ENCODE measurements at places on chromosomes 12 and 14.

- DNase-seq, result no peak
Measured at GRCh38 chr14:24834956-24835355, 201.0 kb upstream of the GZMB start.

GRCh38 chr12:104002686-104003085 lies 37.0 kb downstream of the TDG start:
- DNase-seq, result no peak

- DNase-seq, result no peak
Measured at GRCh38 chr14:96938946-96939345, 141.8 kb downstream of the VRK1 start.

DNA sequence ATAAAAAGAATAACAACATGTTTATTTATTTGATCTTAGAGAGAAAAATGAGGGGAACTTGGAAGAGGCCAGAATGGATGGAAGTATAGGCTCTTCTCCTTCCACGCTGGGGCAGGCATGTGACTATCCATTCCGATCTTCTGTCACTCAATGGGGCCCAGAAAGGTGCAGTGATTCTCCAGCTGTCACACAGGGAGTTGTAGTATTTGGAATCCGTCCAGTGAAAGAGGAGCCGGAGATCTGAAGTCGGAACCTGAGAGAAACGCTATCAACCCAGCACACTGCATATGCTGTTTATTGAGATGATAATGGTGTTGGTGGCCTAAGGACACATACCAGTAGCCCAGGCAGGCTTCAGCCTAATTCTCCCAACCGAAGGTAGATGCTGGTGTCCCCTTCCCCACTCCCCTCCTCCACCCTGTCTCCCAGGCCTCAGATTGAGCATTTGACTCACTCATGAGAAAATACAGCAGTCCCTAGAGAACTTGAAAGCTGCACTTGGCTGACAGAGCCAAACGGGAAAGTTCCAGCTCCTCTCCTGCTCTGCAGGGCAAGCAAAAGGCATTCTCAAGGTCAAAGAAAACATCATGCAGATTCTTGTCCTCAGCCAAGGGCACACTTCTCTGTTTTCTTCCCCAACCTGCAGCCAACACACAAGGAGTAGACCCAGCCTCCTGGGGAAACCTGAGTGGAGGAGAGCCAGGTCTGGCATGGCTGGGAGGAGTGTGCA lies 100.4 kb downstream of the IRF2BPL start:
- DNase-seq, result no peak

DNA sequence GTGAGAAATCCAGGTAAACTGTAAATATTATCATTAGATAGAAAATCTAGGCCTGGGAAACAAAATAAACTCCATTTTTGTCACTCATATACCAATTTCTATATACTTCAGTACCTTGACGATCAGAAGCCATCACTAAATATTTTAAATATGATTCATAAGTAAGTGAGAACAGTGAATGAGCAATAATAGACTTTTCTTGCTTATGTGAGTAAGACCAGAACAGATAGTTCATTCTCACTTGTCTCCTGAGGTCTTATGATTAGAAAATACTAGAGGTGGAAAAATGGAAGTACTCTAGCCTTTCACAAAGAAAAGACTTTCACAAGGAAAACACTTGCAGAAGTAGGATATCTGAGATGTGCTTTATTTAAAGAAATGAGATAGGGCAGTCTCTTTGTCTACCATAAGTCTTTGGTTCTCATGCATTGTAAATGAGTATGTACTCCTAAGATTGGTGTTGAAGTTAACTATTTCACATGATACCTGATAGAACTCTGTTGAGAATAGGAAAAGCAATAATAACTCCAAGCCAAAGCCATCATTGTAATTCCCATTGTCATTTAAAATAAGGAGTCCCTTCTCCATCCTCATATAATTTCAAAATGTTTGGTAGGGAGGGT lies 10.1 kb upstream of the SMCO3 start:
- no peak for DNase-seq

DNA sequence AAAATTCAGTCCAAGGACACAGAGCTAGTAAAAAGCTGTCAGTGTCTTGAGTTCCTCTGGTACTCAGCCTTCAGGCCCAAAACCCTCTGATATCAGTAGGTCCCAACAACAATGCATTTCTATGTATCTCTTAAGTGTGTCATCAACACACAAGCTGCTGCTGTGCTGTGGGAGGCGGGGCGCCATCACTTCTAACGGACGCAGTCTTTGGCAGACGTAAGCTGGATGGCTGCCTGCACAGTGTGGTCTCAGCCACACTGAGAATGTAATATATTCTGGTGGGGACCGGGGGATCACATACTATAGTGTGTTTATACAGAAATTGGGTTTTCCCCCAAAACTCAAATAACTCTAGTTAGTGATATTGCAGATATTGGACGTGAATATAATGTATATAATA lies 123.9 kb downstream of the SUDS3 start:
- no peak for DNase-seq

GRCh38 chr14:104746071-104746545 lies 6.8 kb upstream of the SIVA1 start:
- DNase-seq, result peak; percentile 47

- no peak for DNase-seq
Measured at GRCh38 chr12:131559517-131560516, 151.1 kb upstream of the SFSWAP start.

DNA sequence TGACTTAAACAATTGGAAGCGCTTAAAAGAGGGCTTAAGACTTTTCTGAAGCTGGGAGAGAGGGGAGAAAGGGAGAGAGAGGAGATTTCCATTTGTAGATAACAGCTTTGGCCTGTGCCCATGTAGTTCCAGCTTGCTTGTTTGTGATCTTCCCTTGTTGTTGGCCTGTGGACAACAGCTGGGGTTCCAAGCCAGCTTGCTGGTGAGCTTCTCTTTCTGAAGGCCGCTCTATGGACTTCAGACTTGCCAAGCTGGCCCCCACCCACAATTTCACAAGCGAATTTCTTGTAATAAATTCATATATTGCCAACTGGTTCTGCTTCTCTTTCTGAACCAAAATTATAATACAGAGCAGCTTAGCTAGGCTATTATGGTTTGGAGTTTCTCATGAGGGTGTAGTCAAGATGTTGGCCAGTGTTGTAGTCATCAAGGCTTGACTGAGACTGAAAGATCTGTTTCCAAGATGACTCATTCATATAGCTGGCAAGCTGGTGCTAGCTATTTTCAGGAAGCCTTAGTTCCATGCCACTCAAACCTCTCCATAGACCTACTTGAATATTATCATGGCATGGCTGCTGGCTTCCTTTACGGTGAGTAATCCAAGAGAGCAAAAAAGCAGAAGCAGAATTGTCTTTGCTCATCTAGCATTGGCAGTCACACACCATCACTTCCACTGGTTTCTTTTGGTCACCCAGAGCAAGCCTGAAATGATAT lies 89.4 kb downstream of the ATP23 start:
- DNase-seq, result no peak

DNA sequence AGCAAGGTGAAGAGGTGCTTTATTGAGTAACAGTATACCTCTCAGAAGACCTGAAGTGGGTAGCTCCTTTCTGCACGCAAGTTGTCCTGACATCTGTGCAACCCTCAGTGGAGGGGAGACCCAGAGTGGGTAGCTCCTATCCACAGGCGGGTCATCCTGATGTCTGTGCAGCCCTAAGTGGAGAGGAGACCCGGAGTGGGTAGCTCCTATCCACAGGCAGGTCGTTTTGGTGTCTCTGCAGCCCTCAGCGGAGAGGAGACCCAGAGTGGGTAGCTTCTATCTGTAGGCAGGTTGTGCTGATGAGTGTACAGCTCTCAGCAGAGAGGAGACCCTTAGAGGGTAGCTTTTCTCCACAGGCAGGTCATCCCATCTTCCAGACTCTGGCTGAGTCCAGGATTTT lies 45.1 kb upstream of the PRPF39 start:
- DNase-seq, result no peak

DNA sequence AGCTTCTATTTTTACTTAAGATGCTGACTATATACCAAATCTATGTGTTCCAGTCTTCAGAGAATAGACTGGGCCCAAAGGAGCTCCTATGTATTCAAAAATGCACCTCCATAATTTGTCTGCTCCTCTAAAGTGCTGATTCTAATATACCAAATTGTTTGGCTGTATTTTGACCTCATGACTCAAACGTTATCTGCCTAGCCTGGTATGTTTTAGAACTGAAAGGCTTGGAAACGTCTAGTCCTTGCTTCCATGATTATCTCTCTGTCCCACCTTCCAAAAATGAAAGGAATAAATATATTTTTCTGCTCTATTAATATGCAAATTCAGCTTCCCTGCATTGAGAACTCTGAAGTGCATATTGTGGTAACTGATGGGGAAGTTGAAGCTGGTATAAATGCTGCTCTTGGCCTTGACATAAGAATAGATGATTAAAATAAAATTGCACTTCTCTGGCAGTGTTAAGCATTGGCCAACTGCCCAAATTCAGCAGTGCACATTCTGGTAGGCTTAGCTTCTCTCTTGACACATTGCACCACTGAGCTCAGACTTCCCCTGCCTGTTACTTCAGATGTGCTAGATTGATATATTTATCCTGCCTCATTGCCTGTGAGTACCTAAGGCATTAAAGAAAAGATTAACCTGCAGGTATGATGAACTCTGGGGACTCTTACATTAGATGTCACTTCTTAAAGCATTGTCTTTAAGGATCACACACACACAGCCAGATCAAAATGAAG lies 882.3 kb downstream of the RPS29 start:
- DNase-seq, result no peak

DNA sequence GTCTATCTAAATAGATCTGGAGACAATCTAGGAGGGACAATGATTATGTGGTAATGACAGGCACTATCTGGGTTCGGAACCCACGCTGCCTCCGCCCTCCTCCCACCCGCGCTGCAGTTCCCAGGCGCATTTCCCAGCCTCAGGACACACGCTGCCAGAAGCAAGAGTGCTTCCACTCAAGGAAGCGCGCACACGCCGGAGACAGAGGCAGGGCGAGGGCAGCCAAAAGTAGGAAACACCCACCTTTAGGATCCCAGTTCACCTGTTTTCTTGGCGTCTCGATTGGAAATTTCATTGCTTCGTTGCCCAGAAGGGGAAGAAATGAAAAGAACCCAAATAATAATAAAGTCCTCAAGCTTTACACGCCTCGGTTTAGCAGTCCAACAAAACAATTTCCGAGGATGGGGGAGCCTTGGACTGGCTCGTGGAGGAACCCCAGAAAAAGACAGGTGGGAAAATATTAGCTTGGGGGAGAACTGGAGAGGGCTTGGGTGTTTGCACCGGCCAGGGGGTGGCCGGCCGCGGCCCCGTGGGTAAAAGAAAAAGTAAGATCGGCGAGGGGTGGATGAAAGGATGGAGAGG lies 474 bp downstream of the KCNK10 start:
- no peak for DNase-seq

- DNase-seq, result peak; percentile 8
Measured at GRCh38 chr12:114668151-114668885, 15.7 kb downstream of the TBX3 start.

GRCh38 chr14:104496095-104496494 lies 83.5 kb upstream of the C14orf180 start:
- DNase-seq, result no peak

Data from stimulated activated CD8-positive, alpha-beta memory T cell treated with anti-CD3 and anti-CD28 coated beads, Interleukin-7, amount 100 ng/mL, for 48 hours (primary cell).